ENCODE measurements at places on chromosomes 11 and 22.

DNA sequence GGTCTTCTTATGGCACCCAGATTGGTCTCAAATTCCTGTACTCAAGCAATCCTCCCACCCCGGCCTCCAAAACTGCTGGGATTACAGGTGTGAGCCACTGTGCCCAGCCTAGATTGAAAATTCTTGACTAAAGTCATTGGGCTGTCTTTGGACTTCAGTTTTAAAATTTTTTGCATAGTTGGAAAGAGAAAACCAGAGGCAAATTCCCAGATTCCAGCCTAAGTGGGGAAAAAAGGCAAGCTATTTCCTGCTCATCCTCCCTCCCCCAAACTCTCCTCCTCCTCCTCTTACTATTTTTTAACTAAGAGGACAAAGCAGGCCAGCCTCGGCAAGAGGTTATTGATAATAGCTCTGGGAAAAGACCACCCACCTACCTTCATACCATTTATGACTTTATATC, 78.6 kb upstream of the CLMP start:
- no peak for DNase-seq

- DNase-seq: no peak
Measured at GRCh38 chr11:44977493-44977984, 26.9 kb upstream of the TP53I11 start.

DNA sequence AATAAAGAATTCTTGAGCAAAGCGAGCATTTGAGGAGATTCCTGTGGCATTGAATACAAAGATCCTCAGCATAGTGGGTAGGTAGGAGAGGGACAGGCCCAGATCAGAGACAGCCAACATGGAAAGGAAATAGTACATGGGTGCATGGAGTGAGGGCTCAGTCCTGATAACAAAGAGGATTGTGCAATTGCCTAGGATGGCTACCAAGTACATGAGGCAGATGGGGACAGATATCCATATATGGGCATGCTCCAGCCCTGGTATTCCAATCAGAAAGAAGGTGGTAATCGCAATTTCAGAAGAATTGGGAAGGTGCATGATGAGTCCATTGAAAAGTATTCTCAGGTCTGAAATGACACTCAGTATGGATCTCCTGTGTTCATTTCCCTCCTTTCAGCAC, 8.6 kb downstream of the OR51T1 start:
- DNase-seq: no peak

GRCh38 chr11:18710545-18710944, 12.0 kb downstream of the TMEM86A start:
- DNase-seq: no peak

- DNase-seq: no peak
Measured at GRCh38 chr11:59198726-59199125, 14.0 kb downstream of the MPEG1 start.

- no peak for DNase-seq
Measured at GRCh38 chr11:32908619-32909018, 16.0 kb downstream of the QSER1 start.

DNA sequence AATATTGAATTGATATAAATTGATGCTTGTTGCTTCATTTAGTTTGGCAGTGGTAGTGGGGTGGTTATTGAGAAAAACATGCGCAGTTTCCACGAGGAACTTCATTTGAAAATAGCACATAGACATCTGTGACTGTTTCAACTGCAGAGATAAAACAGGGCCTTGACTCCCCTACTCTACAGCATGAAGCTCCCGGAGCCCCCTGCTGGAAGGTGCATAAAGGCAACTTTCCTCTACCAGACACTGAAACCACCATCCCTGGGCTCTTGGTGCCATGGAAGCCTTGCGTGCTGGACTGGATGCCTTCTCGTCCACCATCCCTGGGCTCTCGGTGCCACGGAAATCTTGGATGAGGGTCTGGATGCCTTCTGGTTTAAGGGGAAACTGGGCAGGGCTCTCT, 195.9 kb downstream of the CSNK2A3 start:
- no peak for DNase-seq

- DNase-seq: no peak
Measured at GRCh38 chr22:24037851-24038765, 27.0 kb downstream of the CABIN1 start.

Measured in NCI-H2081 treated with DMSO at 0.1 percent for 48 hours (cell line).